ENCODE measurements at places on chromosomes 11 and 22.

GRCh38 chr22:46732513-46732912, 5.5 kb downstream of the CERK start:
- no peak for DNase-seq

DNA sequence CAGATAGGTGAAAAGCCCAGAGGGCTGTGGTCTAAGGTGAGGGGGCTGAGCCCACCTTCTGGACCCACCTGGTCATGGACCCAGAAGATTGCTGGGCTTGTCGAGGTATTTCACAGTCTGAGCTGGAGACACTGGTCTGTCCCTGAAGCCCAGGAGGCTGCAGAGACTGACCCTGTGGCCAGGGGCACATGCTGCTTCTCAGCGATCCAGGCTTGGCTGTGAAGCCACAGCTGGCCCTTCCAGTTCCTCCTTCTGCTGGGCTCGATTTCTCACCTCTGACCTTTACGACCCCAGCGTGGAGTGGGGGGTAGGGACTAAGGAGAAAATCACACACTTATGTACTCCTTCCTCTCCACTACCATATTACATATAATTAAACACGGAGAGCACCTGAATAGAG, 88.5 kb downstream of the NECTIN1 start:
- DNase-seq = no peak

GRCh38 chr11:76385903-76386302, 4.8 kb downstream of the GVQW3 start:
- no peak for DNase-seq

DNA sequence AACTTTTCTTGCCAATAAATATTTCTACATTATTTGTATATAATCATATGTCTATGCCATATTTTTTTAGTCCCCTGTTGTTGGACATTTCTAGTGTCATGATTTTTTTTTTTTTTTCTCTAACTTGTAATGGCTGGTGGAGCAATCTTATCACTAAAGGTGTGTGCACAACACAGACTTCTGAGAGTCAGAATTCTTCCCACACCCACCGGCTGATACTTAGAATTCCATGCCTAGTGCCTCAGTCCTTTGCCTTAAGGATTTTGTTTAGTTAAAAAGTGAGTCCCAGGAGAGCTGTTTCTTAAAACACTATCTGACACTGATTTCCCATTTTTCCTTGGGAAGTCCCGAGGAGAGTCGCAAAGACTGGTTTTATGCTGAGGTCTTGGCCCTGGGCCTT, 87.7 kb upstream of the BARX2 start:
- no peak for DNase-seq

DNA sequence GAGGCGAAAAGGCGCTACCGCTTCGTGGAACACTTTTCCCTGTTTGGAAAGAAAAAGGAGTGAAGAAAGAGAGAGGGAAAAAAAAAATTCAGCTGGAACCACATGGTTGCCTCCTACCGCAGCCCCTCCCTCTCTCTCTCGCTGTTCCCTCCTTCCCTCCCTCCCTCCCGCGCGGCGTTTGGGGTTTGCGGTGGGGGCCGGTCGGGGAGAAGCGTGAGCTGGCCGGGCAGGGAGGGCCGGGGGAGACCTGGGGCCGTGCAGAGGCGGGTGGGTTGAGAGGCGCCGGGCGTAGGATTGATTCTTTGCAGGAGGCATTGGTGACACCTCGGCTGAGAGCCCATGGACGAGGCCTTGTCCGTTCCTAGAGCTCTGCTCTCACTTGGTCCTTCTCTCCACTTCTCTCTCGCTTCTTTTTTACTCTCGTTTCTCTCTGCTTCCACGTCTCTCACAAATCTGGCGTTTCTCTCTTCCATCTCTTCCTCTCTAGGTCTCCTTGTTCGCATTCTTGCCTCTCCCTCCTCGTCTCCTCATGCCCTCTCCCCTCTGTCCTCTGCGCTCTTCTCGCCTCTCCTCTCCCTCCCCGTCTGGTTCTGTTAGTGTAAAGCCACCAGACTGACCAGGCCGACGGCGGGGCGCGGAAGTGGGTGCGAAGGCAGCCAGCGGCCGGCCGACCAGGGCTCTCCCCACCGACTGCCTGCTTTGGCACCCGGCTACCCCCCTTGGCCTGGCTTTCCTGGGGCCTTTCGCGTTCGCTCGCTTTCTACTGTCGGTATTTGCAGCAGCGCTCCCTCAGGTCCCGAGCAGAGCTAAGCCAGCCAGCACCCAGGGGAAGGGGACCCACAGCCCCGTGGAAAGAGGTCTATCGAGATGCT, at the start of gene CLMP:
Gene CLMP, minus strand, starts transcription at position 61 of the 872 bp plus-strand sequence. CDS start 308 bp downstream, outside the sequence.
- peak; percentile 22 for DNase-seq

- no peak for DNase-seq
These were observed 3.4 kb downstream of the GUCY1A2 start for GRCh38 chr11:107014871-107015270.

DNA sequence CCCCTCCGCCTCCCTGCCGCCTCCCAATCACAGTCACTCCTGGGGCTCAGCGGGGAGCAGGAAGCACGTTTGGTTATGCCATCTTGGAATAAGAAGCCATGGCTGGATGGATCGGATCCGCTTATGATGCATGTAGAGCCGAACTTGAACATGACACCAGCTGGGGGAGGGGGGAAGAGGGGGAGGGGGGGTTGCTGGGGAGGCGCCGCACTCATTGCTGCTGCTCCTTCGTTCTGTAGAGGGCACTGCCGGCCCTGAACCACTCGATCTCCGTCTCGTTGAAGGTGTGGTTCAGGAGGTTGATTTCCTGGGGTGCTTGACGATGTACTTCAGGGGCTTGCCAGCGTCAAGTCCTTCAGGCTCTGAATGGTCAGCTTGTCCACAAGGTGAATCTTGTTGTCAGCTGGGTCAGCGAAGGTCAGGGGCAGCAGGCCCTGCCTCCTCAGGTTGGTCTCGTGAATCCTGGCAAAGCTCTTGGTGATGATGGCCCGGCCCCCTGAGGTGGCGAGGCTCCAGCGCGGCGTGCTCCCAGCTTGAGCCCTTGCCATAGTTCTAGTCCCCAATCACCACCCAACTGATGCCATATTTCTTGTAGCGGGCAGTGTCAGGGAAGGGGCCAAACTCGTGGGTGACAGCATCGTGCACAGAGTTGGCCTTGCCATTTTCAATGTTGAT, 476.9 kb upstream of the ISX start:
- DNase-seq = no peak

GRCh38 chr22:21982338-21982965, at the start of gene TOP3B:
Gene TOP3B, minus strand, starts transcription at chr22:21982787. Its CDS starts 7,078 bp downstream, at chr22:21975709.
- peak; percentile 87 for DNase-seq
